Activated T-helper 1 cell treated with anti-CD3 and anti-CD28 coated beads, Interleukin-2, amount 50 U/mL, for 16 hours (primary cell): ENCODE measurements at places on chromosomes 3 and 15.

GRCh38 chr3:46659285-46659684 lies 34.2 kb downstream of the ALS2CL start:
- DNase-seq: no peak

DNA sequence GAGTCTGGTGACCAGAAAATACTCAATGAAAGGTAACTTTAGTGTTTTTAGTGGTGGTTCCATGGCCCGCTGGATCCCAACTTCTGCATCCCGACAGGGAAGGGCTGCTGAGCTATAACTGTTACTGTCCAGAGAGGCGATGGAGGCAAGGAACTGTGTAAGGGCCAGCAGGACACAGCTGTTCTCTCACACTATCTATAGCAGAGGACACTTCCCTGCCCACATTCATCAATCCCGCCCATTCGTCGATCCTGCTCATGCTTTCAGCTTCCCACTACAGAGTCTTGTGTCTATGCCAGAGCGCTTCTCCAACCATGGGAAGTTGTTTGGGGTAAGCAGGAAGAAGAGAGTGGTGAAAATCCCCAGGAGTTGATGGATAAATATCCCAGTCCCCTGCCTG lies 8.4 kb downstream of the COLQ start:
- DNase-seq: no peak

- no peak for DNase-seq
These were observed 18.8 kb downstream of the EIF5A2 start for GRCh38 chr3:170889630-170890029.

GRCh38 chr3:99842826-99843589 lies 25.3 kb downstream of the CMSS1 start:
- no peak for DNase-seq

DNA sequence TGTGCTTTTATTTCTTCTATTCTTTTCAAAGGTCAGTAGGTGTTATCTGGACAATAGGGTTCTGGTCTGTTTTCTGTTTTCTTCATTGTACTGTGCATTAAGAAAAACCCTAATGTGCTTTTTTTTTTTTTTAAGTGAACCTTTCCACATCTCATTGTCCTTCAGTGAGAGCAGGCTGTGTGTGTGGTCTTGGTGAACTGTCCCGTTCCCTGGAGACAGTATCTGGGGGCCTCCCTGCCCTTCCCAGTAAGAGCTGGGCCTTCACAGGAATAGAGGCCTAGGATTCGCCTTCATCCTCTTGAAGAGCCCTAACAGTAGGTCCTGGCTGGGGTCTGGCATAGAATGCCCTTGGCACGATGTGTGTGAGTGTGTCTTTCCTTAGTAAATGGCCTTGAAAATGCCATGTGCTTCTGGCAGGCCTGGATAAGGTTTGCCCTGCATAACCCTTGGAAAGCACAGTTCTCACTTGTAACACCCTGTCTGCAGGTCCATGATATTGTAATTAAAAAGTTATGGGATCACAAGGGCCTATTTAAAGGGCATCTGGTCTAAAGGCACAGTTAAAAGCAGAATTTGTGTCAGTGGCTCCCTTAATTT lies 81.2 kb downstream of the IGF1R start:
- DNase-seq: no peak

DNA sequence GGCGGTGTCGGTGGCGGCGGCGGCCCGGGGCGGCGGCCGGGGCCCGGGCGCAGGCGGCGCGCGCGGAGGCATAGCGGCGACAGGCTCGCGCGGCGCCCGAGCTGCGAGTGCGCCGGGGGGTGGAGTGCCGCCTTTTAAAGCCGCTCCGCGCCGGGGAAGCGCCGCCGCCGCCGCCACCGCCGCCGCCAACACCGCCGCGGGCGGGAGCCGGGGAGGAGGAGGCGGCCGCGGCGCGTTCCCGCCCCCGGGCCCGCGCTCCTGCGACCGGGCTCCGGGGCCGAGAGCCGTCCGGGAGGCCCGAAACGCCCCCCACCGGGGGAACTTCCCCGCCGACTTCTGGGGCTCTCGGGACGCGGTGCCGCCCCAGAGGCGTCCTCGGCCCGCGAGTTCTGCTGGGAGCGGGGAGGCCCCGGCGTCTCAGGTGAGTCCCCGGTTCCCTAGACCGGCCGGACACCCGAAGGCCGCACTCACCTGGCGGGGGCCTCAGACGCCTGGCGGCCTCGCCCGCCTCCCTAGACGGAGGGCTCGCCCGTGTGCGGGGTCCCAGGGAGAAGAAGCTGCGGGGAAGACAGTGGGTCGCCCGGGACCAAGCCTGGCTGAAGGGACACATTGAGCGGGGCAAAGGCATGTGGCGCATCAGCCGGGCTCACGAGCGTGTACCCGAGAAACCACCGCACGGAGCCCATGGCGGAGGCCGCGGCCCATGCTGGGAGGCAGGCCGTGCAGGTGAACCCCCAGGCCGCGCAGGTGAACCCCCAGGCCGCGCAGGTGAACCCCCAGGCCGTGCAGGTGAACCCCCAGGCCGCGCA lies at the start of gene PCSK6:
Gene PCSK6 (minus strand): TSS at position 109 of the 809 bp plus-strand sequence. CDS start 37 bp downstream, at position 72.
- no peak for DNase-seq

- peak; percentile 85 for DNase-seq
These were observed at the start of gene CHMP2B for GRCh38 chr3:87227104-87227834. Gene CHMP2B, plus strand, starts transcription at chr3:87227309. Its CDS starts 214 bp downstream, at chr3:87227523.

- no peak for DNase-seq
These were observed 1047.3 kb downstream of the MCTP2 start for GRCh38 chr15:95278532-95279245.

DNA sequence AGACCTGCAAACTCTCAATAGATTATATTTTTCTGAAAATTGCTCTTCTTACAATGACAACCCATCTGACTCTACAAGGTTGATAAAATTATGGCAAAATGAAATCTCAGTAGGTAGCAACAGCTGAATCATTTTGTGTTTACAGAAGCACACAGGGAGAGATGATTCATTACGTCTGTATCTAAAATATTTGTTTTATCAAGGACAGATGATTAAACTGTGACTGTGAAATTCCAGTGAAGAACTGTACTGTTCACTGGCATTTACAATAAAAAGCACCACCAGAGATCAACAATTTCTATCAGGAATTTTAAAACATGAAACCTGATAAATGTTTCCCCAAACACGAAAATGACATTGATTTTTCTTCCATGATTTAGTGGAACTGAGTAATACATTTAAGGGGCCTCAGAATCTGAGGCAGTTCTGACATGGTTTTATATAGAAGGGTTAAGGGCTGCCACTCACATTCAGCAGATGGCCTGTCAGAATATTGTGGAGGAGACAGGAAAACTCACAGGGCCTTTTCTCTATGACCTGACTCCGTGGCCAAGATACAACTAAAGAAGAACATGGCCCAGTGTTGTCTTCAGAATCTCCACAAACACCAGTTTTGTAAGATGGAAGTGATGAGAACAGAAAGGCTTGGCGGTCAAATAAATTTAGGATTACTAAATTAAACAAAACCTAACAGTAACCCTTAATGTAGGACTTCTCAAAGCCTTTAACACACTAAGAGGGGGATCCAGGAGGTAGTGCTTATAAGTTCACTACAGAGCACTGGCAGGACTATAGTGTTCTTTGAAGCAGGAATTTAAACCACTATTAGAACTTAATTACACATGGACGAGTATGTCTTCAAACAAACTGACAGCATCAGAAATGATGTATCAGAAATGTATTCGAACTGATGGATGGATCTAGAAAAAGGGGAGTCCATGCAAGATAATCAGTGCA lies 25.9 kb downstream of the RAD18 start:
- DNase-seq: no peak

- no peak for DNase-seq
These were observed 188.3 kb downstream of the ECT2 start for GRCh38 chr3:172938788-172939187.

GRCh38 chr3:37531066-37531720 lies 330.5 kb upstream of the CTDSPL start:
- no peak for DNase-seq

DNA sequence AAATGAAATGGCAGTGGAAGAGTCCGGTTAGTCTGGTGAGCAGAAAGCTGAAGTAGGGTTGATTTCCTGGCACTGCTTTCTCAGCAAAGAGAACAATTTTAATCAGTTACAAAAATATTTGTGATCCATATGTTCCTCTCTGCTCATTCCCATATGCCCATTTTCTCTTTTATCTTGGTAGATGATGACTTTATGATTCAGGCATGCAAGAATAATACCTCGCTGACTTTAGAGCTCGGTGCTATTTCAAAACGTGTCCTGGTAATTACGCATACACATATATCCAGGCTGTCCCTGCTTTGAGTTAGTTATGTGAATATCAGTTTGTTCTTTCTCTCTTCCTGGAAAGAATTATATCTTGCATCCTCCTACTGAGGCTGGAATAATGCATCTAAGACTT lies 38.5 kb downstream of the ARPP21 start:
- DNase-seq: no peak

DNA sequence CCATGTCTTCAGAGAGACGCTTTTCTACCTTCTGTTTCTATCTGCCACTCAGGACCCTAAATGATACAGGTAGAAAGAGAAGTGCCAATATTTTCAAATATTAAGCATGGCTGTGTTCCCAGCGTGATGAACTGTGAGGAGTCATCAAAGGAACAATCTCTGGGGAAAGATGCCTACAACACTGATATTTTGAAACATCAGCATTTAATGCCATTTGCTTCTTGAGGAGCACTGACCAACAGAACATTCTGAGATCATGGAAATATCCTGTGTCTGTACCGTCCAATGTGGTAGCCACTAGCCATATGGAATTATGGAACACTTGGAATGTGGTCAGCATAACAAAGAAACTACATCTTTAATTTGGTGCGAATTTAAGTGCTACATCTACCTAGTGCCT lies 117.9 kb upstream of the COL6A5 start:
- DNase-seq: no peak

DNA sequence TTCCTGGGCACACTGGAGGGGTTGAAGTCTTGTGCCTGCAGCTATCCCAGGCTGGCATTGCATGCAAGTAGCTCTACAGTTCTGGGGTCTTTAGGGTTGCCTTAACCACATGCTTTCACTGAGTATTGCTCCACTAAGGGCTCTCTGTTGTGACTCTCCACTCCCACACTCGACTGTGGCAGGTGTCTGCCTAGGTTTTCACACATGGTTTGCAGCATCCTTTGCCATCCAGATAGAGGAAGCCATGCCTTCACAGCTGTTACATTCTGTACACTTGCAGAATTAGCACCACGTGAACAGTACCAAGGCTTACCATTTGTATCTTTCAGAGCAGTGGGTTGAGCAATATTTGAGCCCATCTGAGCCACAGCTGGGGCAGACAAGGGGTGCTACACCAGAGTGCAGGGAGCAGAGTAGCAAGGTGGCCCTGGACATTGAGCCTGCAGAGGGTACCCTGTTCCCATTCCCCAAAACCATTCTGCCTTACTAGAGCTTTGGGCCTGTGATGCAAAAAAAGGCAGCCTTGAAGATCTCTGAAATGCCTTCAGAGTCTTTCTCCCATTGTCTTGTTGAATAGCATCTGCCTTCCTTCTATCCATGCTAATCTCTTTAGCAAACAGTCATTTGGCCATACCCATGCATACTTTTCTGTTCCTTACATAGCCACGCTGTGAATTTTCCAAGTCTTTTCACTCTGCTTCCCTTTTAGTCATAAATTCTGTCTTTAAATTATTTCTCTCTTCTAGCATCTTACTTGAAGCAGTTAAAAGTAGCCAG lies 95.2 kb upstream of the PLCL2 start:
- no peak for DNase-seq

DNA sequence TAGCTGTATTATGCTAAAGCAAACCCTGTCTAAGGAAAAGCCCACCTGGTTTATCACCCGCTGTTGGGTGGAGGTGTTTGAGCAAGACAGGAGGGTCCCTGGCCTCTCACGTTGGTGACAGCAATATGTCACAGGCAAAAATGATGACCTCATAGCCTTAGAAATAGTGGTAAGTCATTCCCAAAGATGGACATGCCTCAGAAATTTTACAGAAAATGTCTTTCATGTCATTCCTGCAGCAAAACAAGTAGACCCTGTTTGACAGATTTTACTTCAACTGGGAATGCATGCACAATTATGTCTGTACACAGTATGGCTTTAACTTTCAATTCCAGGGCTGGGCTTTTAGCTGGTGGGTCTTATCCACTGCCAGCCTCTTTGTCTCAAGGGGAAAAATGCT lies 362.3 kb upstream of the C2CD4B start:
- DNase-seq: no peak

DNA sequence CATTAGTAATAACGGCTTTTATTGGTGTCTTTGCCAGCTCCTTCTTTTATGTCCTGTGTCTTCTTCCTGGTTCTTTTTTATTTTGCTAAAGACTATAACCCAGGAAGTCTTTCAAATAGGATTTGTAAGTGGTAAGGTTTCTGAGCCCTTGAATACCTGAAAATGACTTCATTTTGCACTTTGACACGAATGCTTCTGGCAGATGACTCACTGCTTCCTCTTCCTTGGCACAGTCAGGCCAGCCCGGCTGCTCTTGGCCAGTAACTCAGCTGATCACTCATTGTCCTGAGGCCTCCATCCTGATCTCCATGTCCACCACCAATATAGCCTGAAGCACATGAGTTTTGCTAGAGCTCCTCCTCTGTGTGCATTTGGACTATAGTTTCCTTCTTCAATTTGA lies 48.7 kb upstream of the NR2E3 start:
- no peak for DNase-seq

DNA sequence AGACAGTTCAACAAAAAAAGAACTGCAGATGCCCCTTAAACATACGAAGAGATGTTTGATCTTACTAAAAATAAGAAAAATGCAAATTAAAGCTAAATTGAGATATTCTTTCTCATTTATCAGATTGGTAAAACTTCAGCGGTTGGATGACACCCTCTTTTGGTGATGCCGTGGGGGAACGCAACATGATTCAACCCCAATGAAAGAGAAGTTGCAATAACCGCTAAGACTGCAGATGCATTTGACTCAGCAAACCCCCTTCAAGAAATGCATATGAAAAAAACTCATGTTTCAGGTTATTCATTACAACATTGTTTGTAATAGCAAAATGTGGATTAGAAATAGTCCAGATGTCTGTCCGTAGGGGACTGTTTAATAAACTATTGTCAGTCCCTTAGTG lies 3.6 kb downstream of the KLHL6 start:
- DNase-seq: peak; percentile 13

GRCh38 chr15:88465633-88466224 lies 1.5 kb downstream of the MRPL46 start:
- DNase-seq: no peak

GRCh38 chr3:102514241-102514640 lies 79.4 kb downstream of the ZPLD1 start:
- no peak for DNase-seq

DNA sequence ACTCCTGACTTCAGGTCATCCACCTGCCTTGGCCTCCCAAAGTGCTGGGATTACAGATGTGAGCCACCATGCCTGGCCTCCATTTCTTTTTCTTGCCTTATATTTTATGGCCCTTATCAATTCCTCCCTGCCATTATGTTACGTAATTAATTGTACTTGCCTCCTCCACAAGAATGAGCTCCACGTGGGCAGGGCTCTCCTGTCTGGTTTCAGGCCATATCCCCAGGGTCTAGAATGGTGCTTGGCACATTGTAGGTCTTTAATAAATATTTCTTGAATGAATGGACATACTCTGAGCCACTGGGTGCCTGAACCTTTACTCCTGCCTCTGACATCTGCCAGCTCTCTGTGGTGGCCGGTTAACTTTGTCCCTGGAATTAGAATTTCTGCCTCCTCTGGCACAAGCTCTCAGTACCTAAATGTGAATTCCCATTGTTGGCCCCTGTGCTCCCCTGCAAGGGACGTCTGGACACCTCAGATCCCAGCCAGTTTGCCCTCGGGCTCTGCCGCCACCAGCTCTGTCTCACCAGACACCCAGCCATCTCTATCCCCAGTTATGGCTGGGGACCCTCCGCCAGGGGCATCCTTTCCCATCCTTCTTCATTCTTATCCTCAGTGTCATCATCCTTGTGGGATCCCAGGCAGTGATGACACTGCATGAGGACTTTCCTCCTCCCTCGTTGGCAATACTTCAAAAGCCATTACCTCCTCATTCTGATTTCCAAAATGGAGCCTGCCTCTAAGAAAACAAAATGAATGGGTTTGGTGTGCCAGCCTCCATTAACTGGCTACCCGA lies 165.6 kb upstream of the SMAD3 start:
- no peak for DNase-seq
